ENCODE measurements at places on chromosomes 11 and 22.

- DNase-seq, result peak; percentile 58
Observed at GRCh38 chr11:890794-891540, 19.6 kb downstream of the CHID1 start.

DNA sequence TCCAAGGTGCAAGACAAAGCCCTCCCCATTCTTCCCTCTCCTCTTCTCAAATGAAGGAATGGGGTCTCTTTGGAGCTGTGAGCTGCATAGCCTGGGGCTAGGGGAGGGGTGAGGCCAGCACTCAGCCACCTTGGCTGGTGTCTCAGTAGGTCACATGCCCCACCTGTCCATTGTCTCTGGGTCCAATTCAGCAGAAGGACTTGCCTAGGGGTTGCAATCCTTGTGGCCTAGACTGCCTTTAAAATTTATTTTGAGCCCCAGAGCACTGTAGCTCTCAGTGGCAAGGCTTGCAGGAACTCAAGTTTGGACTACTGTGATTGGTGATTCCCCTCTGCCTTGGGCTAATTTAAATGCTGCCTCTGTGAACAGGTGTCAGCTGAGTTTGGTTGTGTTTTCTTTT is 336.7 kb downstream of the DDX10 start:
- no peak for DNase-seq

DNA sequence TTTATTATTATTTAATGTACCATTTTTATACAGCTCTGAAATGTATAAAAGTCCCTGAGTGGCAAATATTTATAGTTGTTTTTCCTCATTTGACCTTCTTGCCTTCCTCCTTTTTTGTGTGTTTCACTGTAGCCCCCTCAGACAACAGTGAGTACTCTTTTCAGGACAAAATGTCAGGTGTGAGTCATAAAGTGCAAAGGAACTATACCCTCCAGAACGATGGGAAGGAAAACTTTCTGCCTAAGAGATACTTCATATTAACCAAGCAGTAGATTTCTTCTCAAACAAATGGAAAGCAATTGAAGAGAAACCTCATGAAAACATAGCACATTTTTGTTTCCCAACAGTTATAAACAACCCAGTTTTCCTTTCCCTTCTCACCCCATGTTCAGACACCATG is 16.1 kb upstream of the MS4A7 start:
- DNase-seq, result no peak

- DNase-seq, result no peak
Observed at GRCh38 chr11:86948733-86949132, 6.5 kb downstream of the FZD4 start.

DNA sequence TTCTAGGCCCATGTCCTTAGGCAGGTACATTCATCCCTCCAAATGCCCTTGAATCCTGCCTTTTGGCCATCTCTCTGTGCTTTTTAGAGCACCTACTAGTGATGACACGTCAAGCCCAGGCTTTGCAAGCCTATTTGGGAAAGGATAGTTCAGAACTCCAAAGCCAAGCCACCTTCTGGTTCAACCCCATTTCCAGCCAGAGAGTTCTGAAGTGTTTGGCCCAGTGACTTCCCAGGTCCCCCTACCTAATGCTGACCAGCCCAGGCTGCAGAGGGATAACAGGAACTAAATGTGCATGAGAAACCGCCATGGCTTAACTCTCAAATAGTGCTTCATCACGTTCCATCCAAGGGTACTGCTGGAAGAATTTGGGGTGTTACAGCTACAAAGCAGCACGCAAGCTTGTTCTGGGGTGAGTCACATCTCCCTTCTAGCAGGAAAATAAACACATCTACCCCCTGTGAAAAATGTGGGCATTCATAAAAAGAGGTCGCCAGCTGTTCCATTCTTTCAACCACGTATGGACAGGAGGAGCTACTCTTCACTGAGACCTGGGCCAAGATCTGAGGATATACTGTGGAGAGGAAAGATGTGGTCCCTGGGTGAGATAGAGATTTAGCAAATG is 2.0 kb upstream of the FXYD6 start:
- DNase-seq, result no peak

GRCh38 chr22:46021577-46021976 is 44.6 kb upstream of the WNT7B start:
- DNase-seq, result no peak

- peak; percentile 49 for DNase-seq
Observed at GRCh38 chr11:122494221-122494620, 161.3 kb upstream of the UBASH3B start.

DNA sequence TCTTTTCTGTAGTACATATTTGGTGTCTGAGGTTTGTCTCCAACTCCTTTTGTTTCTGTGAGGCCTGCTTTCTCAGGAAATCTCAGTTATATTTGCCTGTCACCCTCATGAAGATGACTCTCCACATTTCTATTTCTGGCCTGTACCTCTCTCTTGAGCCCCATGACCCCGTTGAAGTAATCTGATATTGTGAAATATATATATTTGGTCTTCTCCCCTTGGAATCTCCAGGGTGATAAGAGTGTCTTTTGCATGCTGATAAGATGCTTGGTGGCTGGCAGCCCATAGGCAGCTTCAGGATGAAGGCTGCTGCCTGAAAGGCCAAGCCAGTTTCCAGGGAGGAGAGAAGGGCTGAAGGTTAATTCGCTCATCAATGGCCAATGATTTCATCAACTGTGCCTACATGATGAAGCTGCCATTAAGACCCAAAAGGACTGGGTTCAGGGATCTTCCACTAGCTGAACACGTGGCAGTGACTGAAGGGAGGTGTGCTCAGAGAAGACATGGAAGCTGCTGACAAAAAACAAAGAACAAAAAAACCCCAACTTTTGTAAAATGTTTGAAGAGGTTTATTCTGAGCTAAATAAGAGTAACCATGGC is 67.4 kb downstream of the MICAL2 start:
- no peak for DNase-seq

- DNase-seq, result peak; percentile 84
Observed at GRCh38 chr22:17742527-17742902, 31.8 kb downstream of the BID start.

DNA sequence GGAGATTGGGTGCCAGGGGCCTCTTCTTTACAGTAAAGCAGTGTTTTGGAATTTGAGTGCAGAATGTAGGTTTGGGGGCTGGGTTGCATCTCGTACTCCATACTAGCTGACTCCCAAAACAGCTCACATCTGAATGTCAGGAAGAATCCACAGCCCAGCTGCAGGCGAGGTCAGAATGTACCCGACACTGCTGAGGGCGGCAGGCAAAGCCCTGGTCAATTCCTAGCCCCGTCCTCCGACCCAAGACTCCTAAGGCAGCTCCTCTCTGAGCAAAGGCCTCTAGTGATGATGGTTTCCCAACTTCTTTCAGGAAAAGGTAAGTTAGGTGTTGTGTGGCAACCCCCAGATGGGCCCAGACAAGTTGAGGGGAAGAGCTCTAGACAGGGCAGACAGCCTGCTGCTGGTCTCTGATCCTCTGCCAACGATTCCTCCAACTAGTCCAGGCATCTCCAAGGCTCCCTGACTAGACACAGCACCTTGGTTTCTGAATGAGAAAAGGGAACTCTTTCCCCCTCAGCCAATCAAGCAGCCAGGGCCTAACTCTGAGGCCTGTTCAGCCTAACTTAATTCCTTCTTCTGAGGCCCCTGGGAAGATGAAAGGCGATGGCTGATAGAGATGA is 8.6 kb downstream of the LARGE2 start:
- no peak for DNase-seq

GRCh38 chr22:30240541-30241417 is 5.8 kb downstream of the LIF start:
- DNase-seq, result no peak

DNA sequence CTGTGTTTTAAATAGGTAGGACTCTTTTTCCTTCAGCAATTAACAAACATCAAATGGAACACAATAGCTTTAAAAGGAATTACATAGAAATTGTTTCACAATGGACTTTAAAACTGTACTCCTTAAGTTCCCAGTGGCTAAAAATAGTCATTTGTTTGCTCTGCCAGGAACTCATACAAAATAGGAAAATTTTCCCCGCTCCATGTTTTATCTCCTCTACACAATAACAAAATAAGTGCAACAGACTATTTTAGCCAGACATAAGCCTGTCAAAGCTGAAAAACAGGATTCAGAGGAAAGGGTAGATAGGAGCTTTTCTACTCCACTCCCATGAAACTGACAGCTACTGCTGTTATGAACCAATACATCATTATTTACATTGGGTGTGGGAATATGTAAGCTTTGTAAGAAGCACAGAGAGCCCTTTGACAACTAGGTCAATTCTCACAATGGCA is 90.1 kb downstream of the STK33 start:
- peak; percentile 46 for DNase-seq

DNA sequence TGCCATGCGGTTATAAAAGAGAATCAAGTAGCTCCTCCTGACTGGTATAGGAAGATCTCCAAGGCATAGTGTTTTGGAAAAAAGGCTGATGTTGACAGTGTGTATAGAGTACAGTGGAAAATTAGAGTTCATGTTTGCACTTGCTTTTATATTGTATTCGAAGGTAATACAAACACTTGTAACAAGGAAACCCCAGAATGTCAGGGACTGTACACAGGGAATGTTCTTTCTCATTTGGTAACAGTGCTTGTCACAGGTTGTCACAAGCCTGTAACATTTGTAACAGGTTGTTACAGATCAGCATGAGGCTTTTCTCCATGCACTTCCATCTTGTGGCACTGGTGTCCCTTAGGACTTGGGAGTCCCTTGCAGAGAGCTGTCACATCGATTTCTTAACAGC is 64.0 kb downstream of the GRK3 start:
- DNase-seq, result peak; percentile 39

DNA sequence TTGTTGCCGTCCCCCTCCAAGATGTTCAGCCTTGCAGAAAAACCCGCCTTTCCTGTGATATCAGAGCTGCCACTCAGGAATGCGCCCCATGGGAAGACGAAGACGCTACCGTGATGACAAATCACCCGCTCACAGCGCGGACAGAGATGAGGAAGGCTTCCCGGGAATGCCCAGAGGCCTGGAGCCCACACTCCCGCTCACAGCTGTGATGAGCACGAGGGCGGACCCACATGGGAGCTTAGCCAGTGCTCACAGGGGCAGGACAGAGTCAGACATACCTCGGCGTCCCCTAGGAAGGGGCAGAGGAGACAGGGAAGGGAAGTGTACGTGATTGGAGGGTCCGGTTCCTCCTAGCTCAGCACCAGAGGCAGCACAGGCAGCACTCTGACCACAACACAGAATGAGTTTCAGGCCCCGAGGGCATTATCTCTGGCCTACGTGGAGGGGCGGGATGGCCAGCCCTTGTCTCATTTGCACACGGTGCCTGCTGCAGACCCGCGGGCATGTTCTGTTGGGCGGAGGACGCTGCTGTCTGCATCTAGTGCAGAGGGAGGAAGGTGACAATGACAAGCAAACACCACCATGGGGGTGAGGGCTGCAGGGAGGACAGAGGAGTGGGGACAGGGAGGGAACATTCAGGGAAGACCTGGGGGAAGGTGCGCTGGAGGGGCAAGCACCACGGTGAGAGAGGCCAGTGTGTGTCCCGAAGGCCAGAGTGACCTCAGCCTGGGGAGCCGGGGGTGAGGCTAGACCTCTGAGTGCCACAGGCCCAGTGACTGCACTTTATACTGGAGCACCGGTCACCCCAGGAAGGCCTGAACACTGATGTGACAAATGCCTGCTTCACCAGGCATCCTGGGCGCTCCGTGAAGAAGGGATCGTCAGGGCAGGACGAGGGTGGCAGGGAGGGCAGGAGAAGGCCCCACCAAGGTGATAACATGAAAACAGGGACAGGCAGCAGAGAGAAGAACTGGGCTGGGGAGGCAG is 79.6 kb downstream of the CELSR1 start:
- no peak for DNase-seq

GRCh38 chr11:96091476-96091875 is 167.6 kb upstream of the MTMR2 start:
- DNase-seq, result no peak

DNA sequence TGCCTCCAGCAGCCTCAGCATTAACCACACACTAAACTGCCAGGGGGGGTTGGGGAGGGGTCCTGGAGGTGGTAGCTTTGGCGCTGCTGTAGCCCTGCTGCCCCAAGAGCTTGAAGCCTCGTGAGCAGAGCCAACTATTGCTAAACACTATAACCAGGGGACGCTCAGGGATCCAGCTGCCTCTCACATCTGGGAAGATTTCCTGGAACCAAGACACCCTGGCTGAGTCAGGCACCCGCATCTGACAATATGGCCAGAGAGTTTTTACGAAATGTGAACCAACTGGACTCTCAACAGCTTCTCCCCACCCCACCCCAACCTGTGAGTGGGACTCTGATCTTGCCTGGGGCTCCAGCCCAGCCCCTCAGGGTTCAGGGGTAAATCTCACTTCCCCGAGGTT is 14.3 kb downstream of the C1QTNF6 start:
- DNase-seq, result peak; percentile 24

DNA sequence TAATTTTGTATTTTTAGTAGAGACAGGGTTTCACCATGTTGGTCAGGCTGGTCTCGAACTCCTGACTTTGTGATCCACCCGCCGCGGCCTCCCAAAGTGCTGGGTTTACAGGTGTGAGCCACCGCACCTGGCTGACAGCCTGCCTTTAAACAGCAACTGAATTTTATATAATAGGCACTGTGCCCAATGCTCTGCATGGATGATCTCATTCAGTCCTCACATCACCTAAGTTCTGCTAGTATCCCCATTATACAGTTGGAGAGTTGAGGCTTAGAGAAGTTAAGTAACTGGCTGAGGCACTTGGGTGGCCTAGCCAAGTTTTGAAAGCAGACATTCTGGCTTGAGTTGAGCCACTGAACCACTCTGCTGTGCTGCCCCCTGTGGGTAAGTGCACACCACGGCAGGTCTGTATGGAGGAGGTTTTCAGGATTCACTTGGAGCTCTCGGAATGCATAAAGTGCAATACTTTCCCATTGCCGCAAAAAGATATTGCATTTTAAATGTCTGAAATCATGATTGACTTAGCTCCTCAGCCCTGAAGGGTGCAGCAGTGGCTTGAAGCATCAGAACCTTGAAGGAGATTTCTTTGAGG is 112.4 kb downstream of the LDLRAD3 start:
- DNase-seq, result peak; percentile 60

DNA sequence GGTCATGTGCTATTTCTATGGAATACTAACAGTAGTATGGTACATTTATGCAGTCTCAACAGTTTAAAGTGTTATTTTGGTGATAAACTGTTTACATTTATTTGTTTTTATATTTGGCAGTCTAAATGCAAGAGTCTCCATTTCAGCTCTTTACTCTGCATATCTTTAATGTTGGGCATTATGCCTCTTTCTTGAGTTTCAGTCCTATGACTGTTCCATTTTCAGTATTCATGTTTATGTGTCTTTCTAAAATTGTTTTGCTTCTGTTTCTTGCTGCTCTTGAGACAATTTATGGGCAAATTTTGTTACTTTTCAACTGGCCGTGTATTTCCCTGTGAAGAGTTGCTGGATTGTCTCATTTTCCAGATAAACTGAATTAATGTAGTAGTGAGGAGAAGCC is 6.6 kb upstream of the RAB30 start:
- no peak for DNase-seq

- no peak for DNase-seq
Observed at GRCh38 chr11:79249295-79249993, 191.4 kb downstream of the TENM4 start.
